Memory B cell (primary cell): ENCODE measurements at places on chromosomes 12 and 14.

- DNase-seq = no peak
These were observed 37.2 kb downstream of the FBXO21 start for GRCh38 chr12:117152793-117153775.

DNA sequence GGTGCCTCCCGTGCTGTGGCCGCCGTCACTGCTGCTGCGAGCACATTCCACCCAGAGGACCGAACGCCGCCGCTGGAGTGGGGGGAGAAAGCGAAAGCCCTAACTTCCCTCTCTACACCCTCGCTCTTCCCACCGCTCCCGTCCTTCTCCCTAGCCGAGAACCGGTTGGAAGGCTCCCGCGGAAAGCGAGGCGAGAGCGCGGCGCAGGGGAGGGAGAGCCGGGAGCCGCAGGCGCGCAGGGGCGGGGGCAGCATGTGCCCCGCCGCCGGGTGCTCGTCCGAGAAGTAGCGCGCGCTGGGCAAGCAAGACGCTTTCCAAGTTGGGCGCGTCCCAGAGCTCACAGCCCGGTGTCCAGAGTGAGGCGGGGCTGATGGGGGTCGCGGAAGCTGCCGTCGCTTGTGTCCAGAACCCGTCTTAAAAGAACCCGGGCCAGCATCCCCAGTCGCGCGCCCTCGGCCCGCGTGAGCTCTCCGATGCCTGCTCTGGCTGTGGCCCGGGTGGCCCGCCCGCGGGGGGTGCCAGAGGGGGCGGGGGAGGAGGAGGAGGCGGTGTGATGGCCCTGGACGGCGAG, at the start of gene TRHDE:
TSS of gene TRHDE (plus strand) at position 280 of the 571 bp plus-strand sequence. CDS start at position 554, 274 bp downstream.
- no peak for DNase-seq

DNA sequence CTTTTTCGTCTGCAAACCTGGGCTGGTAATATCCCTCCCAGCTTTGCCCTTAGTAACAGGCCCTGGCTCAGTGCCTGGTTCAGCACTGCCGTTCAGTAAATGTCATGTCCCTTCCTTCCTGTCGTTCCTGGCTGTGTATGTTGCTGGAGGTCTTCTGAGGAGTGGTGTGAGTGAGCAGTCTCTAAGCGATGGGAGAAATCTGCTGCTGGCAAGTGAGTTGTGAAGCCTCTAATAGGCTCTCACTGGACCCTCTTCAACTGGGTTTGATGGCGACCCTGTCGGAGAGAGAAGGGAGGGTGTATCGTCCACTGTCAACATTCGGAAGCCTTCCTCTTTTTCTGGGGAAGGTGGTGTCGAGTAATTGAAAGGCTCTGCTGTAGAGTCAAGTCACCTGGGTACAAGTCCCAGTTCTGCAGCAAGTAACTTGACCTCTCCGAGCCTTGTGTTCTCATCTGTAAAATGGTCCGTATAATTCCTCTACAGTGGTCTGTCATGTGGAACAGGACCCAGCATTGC, 62.8 kb downstream of the HRK start:
- DNase-seq = no peak

- no peak for DNase-seq
These were observed 3.4 kb downstream of the GPR84 start for GRCh38 chr12:54360717-54361456.
